Right ventricle myocardium inferior (tissue), 1 donor: ENCODE measurements at places on chromosomes 16 and 17. TPM values are rescaled to one million over a fixed set of nuclear protein-coding genes. Genes with fewer than 3 reads are reported as not detected.

DNA sequence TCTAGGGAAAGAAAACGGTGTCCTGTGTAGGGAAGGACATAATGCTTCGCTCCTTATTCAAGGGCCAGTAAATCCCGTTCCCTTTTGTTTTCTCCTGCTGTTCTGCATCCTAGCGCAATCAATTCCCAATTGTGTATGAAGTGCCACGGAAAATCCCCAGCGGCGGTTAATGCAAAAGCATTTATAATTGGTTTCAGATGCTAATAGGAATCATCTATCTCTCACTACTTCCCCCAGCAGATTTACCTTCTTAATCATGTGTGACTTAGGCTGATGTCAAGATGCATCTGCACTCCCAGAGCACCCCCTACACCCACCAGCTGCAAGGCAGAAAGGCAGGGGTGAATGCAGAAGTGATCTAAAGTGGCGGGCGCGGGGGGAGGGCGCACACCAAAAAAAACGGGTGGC lies 32.7 kb upstream of the SSTR2 start:
- DNase-seq, result no peak

- no peak for DNase-seq
Observed at GRCh38 chr16:84055801-84056634, 13.4 kb upstream of the SLC38A8 start.

Gene SLC5A11
- total RNA-seq, result not detected

DNA sequence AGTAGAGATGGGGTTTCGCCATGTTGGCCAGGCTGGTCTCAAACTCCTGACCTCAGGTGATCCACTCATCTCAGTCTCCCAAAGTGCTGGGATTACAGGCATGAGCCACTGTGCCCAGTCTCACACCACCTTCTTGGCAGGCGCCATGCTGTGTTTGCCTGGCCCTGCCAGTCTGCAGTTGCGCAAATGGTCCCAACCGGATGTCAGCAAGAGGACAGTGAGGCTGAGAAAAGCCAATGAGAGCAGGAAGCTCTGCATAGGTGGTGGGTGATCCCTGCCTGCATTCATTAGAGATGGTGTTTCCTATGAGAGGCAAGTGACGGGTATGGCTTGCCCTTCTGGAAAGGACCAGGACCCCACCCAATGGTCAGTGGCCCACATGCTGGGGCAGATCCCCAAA lies 59.3 kb downstream of the PECAM1 start:
- DNase-seq, result peak; percentile 85

DNA sequence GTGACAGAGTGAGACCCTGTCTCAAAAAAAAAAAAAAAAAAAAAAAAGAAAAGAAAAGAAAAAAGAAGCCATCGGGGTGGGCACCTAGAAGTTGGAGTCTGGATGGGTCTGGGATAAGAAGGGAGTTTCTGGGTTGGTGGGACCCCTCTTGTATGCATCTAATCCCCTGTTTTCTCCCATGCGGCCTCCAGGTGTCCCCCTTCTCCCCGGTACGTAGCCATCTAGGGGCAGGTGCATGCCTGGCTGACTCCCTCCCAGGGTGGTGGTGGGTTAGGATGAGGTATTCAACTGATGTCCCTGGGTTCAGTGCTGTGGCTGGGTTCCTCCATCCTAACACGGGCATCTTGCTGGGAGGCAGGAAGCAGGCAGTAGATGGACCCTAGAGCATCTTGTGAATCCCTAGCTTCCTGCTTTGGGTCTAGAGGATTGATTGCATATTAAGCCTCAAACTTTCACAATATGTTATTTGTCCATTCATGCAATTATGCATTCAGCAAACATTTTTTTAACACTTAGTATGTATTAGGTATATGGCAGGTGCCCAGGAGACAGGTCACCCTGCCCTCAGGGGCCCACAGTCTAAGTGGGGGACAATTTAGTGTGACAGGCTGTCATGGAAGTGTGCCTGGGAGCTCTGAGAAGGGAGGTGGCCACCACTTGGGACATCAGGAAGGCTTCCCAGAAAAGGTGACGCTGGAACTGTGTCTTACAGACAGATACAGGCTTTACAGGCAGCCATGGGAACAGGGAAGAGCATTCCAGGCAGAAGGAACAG lies 13.1 kb downstream of the FMNL1 start:
- DNase-seq, result no peak

DNA sequence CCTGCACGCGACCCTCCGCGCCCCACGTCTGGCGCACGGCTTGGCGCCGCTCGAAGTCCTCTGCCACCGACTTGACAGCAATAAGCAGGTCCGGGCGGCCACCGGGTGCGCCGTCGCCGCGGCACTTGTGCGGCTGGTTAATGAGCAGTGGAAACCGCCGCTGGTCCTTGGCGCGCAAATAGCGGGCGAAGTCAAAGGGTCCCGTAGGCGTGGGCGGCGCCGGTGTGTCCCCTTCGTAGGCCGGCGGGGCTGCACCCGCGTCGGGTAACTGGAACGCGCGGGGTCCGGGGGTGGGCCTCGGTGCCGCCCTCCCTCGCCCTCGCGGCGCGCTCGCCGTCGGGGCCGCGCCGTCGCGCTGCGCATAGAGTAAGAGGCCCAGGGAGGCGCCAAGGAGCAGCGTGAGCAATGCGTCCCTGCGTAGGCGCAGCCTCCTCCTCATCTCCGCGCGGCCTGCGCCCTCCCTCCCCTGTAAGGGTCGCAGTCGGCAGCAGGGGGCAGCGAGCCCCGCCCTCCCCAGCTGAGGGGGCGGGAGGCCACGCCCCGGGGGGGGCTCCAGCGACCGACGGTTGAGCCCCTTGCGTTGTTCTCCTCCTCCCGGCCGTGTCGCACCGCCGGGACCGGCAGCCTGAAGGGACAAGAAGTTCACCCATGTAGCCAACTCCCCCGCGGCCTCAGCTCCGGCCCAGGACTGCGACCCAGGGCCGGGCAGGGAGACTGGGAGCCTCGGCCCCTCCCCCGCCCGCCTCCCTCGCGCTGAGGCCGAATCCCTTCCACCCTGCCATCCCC lies 558 bp downstream of the B3GNT9 start:
- peak; percentile 75 for DNase-seq

Gene AOC2
- 0.43 TPM for total RNA-seq

- DNase-seq, result no peak
Observed at GRCh38 chr16:28136751-28137434, 73.4 kb upstream of the GSG1L start.

DNA sequence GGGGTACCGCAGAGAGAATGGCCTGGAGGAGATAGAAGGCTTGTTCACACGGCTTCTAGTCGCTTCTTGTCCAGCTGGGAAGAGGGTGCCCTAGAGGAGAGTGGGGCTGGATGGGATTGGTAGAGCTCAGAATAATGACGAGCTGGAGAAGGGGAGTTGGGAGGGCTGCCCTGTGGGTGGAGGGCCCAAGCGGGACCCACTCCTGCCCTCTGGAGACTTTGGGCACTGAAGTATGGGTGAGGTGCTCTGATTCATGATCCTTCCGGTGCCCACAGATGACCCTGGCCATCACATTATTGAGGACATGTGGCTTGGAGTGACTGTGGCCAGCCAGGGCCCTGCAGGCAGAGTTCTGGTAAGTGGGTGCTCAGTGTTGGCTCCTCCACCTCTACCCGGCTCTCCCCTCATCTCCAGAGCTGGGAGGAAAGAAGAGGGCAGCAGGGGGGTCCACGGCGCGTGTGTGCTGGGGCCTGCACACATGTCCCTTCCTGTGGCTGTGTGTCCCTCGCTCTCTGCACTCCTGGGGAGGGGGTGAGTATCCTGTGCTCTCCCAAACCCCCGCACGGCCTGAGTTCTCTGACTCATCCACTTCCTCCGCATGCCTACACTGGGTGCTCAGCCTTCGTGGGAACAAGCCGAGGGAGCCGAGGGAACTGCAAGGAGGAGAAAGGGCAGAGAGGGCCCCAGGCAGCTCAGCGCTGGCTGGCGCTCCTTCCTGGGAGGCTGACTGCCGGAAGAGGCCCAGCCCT lies 8.5 kb downstream of the ITGA3 start:
- DNase-seq, result peak; percentile 72

DNA sequence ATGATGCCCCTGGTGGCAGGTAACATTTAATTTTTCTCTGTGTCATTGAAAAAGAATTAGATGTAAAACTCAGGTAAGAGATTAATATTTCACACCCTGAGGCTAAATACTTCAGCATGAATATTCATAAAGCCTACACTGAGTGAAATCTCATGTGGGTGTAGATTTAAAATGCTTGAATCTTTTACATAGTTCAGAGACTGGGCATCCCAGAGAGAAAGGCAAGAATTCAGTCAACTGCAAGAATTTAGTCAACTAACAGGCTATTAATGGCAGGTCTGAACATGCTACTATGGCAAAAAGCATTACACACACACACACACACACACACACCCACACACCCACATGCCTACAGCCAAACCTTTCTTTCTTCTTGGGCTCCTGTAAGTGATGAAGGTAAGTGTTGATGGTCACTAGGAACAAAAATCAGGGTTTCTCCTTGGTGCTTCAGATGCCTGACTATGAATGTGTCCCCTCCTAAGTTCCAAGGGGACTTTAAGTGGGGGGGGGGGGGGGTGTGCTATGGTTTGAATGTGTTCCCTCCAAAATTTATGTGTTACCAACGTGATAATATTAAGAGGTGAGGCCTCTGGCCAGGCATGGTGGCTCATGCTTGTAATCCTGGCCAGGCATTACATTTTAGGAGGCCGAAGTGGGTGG lies 63.7 kb upstream of the PSMD7 start:
- DNase-seq, result no peak

- DNase-seq, result no peak
Observed at GRCh38 chr16:49750341-49751000, 105.4 kb downstream of the ZNF423 start.

Gene TBC1D26
- not detected for total RNA-seq

- DNase-seq, result no peak
Observed at GRCh38 chr17:60134396-60135150, 15.2 kb upstream of the CA4 start.

Gene MT1A
- 2.9 TPM for total RNA-seq

DNA sequence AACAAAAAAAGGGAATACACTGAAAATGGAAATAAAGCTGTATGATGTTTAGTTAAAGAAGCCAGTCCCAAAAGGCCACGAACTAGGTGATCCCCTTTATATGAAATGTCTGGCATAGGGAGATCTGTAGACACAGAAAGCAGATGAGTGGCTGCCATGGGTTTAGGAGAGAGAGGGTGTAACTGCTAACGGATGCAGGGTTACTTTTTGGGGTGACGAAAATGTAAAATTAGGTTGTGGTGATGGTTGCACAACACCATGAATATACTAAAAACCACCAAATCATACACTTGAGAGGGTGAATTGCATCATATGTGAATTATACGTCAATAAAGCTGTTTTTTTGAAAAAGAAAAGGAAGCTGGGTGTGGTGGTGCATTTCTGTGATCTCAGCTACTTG lies 99.6 kb downstream of the ADCY9 start:
- no peak for DNase-seq

Gene SECTM1
- total RNA-seq, result 4.9 TPM

Gene PDE6G
- total RNA-seq, result not detected

DNA sequence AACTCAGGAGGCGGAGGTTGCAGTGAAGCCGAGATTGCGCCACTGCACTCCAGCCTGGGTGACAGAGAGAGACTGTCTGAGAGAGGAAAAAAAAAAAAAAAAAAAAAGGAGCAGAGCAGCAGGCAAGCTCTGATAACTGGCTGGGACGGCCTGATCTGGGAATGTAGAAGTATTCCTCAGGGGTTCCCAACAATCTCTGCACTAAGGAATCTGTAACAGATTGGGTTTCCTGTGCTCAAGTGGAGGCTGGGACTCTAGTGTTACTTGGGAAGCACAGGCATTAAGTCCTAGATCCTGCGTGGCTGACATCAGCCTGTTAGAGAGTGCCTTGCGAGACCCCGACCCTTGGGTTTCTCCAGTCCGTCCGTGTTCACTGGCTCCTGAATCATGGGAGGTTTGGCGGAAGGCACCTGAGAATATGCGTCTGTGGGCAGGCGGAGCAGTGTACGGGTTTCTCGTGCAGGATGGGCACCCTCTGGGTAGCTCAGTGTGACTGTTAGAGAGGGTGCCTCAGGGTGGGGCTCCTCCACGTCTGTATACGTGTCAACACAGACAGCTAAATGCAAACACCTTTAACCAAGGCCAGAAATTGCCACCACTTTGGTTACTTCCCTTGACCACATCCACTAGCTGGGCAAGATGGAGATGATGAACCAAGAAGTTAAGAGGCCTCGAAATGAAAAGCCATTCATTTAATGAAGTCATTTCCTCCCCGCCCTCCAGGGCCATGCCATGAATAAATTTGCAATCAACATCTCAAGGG lies 174.9 kb upstream of the RPL38 start:
- no peak for DNase-seq

- no peak for DNase-seq
Observed at GRCh38 chr16:77404775-77405174, 30.1 kb downstream of the ADAMTS18 start.

Gene FOXJ1
- not detected for total RNA-seq

GRCh38 chr16:1785846-1786170 lies 3.0 kb downstream of the NUBP2 start:
- DNase-seq, result no peak

- no peak for DNase-seq
Observed at GRCh38 chr17:39549747-39550573, 57.8 kb downstream of the NEUROD2 start.

Gene NPIPB13
- 4.5 TPM for total RNA-seq

Gene PRAC2
- not detected for total RNA-seq
